ENCODE measurements at places on chromosomes 4 and X.

DNA sequence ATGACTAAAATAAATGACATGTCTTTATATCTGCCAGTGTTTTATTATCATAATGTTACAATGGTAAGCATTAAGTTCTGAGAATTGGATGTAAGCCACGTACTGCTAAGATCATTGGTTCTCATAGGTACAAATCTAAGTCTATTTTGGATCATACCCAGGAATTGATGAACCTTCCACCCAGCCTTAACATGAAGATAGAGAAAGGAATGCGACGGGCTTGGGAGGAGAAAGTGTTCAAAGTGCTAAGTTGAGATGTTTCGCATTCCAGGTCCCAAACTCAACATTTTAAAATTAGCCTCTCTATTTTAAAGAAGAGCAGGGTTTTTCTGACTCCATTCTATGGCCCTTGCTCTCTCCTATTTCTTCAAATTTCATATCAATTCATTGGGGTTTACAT lies 54.9 kb upstream of the FRAS1 start:
- DNase-seq = no peak

DNA sequence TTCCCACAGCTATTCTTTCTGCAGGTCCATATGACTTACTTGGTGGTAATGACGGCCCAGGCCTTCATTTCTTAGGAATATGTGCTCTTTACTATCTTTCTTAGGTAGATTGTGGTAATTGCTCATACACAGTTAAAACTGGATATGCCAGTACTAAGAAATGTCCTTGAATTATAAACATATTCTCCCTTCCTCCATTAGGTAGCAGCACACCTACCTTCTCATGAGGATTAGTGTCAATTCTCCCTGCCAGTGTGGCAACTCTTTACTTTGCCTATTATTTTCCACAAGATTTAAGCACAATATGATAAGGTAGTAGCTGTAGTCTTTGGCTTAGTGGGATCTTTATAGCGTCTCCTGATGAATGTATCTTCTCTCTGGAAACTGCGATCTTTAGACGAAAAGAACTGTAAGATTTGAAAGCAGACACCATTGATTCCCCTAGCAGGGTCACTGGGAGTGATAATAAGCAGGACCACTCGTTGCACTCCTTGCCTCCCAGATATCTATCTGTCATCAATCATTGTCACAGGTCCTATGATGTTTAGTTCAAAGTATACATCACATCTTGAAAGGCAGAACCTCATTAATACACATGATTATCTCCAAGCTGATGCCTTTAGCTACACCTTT lies 1240.7 kb downstream of the C4orf33 start:
- DNase-seq = peak; percentile 0

GRCh38 chr4:81196126-81196650 lies 18.8 kb downstream of the PRKG2 start:
- DNase-seq = no peak

- DNase-seq = no peak
Measured at GRCh38 chr4:123889507-123889906, 492.9 kb downstream of the SPRY1 start.

DNA sequence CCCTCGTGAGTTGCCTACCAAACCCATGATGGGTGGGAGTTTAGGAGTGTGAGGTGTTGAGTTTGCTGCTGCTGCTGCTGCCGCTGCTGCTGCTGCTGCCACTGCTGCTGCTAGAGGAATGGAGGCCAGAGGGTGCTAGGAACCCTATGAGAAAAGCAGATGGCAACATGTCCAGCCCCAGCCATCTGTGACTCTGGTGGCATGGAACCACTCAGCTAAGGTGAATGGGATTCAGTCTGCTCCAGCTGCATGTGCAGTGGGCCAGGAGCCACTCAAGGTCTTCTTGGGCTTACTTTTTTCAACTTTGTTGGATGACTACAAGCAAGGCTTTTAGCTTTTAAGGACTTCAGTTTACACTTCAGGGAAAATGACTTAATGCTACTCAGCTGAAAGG lies 103.8 kb downstream of the RTL5 start:
- DNase-seq = no peak

GRCh38 chr4:145260091-145260490 lies 79.7 kb upstream of the OTUD4 start:
- no peak for DNase-seq

DNA sequence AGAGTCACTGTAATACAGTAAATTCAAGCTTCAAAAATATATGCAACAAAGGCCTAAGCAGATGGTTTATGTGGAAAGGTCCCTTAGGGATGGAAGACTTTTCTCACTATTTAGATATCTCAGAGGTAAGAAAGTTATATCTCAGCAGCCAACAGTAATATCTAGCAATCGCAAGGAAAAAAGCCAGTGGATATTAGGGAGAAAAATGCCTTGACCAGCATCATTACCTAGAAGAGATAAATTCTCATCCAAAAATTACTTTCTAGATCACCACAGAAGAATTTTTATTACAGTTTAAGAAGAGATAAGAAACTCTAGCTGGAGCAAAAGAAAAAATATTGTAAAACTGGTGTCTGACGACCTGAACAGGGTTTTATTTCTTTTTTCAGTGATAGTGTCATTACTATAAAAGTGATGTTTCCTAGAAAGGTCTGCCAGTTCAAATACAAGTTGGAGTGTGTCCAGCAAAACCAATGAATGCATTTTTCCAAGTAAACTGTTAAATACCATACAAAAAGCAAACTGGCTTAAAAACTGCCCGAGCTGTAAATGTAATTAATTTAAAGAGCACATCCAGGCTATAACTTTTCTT lies 100.0 kb downstream of the ATP11C start:
- no peak for DNase-seq

GRCh38 chr4:40546506-40546905 lies 83.2 kb downstream of the RBM47 start:
- no peak for DNase-seq

- no peak for DNase-seq
Measured at GRCh38 chrX:125765347-125765746, 400.7 kb downstream of the DCAF12L2 start.

- DNase-seq = no peak
Measured at GRCh38 chrX:110310000-110310790, 7.7 kb downstream of the AMMECR1 start.

- DNase-seq = peak; percentile 35
Measured at GRCh38 chr4:144579411-144580030, 66.4 kb upstream of the HHIP start.

DNA sequence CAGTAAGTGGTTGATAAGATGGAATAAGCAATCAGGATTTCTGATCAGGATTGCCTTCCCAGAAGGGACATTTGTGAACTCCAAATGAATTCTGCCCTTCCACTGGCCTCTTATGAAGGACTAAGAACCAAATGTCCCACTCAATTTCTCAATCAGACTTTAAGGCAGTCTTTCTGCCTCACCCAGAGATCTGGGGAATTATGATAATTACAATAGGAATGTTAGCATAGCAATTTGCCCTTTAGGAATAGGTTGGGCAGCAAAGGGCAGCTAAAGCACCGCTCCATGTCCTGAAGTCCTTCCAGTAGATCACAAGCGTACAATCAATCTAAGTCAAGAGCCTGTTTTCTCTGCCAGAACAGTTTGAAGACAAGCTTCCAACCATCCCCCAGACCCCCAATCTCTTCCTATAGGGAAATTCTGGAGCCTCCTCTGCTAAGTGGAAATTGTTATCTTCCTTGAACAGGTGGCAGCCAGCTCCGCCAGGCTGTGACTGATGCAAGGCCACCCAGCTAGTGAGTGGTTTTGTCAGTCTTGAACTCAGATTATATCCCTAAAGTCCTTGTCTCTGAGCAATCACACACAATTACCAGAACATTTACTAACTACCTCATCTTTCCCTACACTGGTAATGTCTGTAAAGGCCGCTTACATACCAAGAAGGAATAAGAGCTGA lies 18.6 kb downstream of the NKX3-2 start:
- DNase-seq = no peak

GRCh38 chrX:53075011-53075410 lies 7.2 kb upstream of the TSPYL2 start:
- DNase-seq = no peak

DNA sequence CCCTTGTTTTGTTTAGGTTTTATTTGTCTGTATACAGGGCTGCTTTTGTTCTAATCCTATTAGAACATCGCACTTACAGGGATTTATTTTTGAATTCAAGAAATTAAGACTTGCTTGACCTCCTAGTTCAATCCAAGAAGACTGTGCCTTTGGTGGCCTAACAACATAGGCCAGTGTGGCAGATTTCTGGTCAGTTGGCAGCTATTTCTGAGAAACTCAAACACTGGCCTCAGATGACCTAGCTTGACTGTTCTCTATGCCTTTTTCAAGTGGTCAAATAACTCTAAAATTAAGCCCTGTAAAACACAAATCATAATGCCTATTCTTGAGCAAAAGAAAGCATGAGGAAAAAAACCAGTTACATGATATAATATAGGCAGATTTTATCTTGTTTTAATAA lies 89.3 kb upstream of the GPR34 start:
- DNase-seq = no peak

DNA sequence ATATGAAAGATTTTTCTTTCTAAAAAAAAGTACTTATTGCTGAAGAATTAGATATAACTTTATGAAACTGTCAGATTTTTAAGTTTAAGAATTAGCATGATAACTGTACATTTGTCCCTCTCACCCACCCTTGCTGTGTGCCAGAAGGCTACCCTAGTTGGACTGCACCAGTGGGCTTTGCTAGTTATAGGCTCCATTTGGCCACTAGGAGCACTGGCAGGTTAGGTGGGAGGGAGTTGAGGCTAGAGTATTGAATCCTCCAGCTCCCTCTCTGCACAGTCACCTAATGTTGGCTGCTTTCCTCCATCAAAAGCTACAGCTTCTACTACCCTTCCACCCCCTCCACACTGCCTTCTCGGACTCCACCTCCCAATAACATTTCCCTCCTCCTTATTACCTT lies 84.2 kb downstream of the TASL start:
- DNase-seq = no peak

- DNase-seq = peak; percentile 25
Measured at GRCh38 chr4:108881190-108881589, 118.3 kb upstream of the ETNPPL start.

- DNase-seq = no peak
Measured at GRCh38 chrX:109922190-109922589, 80.7 kb upstream of the TMEM164 start.

DNA sequence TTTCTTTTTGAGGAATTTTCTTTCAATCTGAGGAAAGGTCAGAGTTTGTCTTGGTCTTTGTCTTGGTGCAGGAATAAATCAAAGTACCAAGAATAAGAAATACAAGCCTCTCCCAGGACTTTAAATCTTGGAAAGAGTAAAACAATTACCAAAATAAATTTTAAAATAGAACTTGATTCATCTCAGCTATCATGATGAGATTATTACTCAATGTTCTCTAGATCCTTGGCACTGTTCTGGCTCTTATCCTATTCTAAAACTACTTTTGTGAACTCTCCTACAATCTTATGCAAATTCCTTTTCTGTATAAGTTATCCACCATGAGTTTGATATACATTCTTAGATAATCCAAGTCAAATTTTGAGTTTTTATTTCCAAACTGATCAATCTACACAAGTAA lies 464.3 kb downstream of the PPARGC1A start:
- no peak for DNase-seq

GRCh38 chr4:1293991-1294390 lies 4.3 kb downstream of the MAEA start:
- DNase-seq = no peak

DNA sequence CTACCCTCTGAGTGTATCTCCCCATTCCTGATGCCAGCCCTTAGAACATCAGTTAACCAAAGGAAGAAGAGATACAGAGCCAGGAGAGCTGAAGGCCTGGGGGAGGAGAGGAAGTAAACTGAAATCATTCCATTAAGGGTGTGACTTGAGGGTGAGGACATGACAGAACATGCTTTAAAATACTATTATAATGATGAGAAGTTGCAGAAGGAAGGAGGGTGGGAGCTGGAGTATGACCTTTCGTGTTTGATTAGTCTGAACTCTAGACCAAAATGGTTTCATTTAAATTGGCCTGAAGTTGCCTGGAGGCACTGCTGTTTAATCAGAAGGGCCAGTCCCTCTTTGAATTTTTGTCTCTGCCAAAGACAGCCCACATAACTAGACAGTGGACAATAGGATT lies 11.4 kb downstream of the INTS6L start:
- no peak for DNase-seq

GRCh38 chr4:77093401-77093800 lies 17.6 kb upstream of the CCNI start:
- DNase-seq = no peak

- DNase-seq = no peak
Measured at GRCh38 chr4:153349206-153349805, 4.8 kb downstream of the MND1 start.

DNA sequence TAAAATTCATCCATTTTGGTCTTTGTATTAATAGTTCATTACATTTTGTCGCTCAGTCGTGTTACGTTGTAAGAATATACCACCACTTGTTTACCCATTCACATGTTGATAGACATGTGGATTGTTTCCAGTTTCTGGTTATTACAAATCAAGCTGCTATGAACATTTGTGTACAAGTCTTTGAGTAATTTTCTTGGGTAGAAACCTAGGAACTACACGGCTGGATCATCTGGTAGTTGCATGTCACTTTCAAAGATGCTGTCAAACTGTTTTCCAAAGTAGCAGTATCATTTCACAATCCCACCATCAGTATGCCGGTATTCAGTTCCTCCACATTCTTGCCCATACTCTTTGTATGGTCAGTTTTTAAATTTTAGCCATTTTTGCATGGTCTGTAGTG lies 98.0 kb downstream of the GASK1B start:
- no peak for DNase-seq

GRCh38 chrX:107678957-107679740 lies 50.8 kb downstream of the PRPS1 start:
- DNase-seq = peak; percentile 2

DNA sequence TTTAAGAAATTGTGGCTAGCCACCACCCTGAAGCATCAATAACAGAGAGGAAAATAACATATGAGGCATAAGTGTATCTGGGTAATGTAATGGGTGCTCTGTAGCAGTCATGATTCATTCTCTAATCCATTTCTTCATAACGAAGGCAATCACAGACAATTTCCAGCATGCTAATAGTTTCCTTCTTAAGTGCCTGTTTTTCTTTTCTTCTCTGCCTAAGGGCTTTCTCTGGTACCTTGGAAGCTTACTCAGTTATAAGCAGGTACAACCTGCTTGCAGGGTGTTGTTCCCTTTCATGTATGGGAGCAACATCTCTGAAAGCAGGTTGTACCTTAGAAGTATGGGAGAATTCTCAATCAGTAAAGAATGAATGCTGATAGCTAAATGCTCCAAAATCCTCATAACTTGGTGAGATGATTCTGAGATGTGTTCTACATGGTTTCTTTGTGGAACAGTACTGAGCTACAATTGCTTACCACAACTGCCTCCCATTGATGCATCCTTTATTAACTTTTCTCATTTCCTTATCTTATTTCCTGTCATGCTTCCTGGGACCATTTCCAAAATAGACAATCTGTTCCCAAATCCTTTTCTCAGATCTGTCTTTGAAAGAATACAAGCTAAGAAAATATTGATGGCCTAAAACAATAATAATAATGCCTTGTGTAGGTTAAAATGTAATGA lies 247.6 kb downstream of the PAPSS1 start:
- no peak for DNase-seq

Data from amniotic stem cell (primary cell).